ENCODE measurements at places on chromosomes 2 and 18.

DNA sequence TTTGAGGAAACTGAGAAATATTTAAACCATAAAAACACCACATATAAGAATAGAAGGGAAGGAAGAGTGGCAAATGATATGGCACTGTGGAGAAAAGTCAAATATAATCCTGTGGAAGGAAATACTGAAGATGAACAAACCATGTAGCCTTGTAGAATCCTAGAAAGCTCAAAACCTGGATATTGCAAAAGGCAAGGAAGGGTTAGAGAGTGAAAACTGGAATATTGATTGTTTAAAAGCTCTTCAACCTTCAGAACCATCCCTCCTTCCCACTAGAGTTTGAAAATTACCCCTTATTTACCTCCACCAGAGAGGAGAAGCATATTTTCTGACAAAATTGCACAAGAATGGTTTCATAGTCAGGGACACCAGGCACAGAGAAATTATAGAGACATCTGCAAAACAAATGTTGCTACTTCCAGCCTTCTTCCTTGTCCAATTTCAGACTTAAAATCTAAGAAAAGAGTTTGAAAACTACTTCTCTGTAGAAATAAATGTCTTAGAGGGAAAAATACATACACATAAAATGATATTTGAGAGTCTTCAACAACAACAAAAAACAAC lies 48.0 kb downstream of the ANTXR1 start:
- no peak for DNase-seq

DNA sequence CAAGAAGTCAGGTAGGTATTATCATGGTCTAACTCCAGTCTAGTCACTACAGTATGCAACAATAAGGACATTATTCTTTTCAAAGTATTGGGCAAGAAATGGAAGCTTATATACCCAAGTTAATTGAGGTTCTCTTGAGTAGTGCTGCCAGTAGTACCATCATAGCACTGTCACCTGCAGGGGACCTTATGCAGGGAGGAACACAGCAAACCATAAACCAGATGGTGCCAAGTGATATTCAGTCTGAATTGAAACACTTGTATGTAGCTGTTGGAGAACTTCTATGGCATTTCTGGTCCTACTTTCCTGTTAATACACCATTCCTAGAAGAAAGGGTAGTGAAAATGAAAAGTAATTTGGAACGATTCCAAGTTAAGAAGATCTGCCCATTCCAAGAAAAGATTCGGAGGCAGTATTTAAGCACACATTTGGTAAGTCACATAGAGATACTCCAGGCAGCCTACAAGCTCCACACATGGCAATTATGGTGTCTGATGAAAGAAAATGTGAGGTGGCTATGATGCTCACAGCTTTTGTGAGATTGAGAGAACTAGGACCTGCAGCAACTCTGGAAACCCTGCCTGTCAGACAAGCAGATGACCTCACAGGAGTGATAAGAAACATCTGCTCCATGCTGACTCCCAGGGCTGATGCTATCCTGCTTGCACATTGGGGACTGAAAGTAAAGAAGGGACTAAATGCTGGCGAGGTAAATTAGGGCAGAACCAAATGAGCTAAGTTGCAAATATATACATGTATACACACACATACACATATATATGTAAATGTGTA lies 174.7 kb downstream of the MC4R start:
- DNase-seq, result no peak

DNA sequence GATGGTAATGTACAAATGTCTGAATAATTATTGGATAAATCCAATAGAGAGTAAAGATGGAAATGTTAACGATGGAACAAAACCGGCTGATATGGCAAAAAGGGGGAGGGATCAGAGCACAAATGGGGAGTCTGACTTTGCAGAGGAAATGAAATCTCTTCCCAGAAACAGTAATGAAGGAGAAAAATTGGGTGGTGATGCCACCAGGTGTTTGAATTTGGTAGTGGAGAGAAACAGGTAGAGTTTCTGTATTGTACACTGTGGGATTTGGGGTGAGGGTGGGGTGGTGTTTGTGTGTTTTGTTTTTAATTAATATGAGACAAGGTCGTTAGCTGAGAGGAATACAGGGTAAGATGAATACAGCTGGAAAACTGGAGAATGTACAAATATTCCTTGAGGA lies 20.4 kb upstream of the XDH start:
- no peak for DNase-seq

GRCh38 chr2:239339726-239340601 lies 60.9 kb downstream of the HDAC4 start:
- DNase-seq, result peak; percentile 50

DNA sequence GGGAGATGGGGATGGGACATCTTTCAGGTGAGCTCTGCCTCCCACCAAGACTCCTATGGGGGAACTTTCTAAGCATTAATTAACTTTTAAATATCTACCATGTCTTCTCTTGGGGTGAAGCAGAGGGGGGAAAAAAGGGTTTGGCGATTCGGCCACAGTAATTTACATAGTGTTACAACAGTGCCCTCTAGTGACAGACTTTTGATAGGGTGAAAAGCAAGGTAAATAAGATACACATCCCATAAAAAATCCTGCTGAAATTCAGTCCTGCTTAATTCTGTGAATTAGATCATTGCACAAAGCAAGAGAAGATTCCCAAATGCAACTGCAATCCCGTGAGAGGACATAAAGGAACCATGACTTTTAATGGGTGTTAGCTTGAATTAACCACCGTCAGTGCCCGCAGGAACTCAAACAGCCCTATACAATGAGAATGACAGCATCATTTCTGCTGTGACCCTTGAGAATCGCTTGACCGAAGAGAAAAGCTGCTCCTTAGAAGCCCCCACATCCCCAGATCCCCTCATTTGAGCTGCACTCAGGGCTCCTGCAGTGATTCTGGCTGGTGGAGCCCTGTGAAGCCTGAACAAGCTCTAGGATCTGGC lies 32.8 kb downstream of the FAM124B start:
- no peak for DNase-seq
